ENCODE measurements at places on chromosomes 5 and 9.

DNA sequence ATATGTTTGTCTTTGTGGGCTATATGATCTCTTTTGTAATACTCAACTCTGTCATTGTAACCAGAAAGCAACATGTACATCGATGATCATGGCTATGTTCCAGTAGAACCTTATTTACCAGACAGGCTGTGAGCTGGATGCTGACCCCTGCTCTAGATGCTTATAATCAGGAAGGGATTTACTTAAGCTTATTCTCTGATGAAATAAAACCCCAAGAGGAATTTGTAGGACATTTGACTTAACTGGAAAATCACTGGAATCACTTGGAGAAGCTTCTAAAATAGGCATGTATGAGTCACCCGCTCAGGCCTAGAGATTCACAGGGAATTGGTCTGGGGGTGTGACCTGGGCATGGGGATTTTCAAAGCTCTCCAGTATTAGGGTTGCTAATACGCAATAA is 285.8 kb upstream of the ZNF608 start:
- DNase-seq, result no peak

- no peak for DNase-seq
These were observed 69.2 kb upstream of the MYO10 start for GRCh38 chr5:17005107-17005828.

GRCh38 chr5:180787711-180788431 is 14.7 kb downstream of the MGAT1 start:
- DNase-seq, result peak; percentile 23

DNA sequence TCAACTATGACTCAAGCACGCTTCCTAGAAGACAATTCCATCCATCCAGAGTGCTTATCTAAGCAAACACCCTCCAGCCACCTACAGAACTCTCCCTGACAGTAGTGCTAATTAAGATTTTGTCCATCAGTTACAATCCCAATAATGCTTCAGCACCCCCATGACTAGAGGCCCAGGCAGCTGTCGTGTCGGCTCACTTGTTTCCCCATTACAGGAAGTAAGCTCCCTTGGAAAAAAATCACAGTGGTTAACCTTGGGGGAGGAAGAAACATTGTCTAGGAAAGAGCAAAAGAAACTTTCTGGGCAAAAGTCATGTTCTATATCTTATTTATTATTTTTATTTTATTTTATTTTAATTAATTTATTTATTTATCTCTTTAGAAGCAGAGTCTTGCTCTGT is 108.8 kb upstream of the LPAR1 start:
- no peak for DNase-seq

DNA sequence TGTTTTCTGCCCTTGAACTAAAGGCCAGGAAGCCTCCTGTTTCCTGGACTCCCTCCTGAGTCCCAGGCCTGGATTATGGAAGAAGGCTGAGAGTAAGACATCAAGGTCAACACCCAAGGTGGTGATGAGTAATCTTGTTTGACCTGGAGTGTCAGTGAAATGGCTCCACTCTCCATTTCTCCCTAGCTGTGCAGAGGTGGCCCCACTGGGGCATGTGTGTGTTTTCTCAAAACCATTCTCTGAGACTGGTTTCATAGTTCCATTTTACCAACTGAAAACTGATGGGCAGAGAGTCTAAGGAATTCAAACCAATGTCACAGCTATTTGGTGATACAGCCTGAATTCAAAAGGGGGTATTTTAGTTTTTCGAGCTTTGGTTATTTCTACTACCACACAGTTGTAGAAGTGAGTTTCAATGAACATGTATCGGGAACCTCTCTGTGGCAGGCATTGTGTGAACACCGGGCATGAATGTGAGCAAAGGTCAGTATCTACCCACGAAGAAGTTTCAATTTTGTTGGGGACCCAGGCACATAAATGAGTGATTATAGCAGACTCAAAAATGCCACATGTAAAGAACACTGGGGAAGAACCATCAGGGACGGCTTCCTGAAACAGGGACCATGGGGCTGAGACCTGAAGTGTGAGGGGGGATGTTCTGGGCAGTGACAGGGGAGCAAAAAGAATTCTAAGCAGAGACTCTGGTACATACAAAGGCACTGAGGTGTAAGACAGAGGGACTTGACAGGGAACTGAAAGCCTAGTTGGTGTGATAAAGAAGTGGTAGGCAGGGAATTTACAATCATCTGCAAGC is 269.6 kb upstream of the KLF4 start:
- no peak for DNase-seq

DNA sequence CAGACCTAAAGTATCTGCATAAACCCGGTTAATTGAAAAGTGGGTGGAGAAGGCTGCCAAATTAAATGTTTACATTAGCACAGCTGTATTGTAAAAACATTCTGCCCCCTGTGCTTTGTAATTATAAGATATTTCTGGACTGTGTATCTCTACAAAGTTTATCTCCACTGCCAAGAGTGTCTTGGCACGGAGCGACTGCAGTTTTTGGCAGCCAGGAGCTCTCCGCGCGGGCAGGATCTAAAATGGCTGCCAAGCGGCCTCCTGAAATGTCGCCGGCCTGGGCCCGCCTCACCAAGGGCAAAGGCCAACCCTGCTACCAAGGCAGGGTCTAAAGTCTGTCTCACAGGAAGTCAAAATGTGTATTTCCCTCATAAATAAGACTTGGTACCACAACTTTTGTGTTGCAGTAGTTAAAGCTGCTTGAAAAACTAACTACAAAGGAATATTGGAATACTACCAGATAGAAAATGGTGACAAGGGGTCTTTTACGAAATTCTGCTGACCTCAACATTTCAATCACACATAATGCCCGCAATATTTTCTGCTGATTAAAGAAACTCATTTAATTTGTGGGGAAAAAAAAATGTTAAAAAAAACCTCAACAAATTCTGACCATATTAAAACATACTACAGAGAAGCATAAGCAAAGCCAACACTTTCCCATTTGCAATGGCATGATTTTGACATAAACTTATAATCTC is 110.4 kb downstream of the NFIB start:
- no peak for DNase-seq

DNA sequence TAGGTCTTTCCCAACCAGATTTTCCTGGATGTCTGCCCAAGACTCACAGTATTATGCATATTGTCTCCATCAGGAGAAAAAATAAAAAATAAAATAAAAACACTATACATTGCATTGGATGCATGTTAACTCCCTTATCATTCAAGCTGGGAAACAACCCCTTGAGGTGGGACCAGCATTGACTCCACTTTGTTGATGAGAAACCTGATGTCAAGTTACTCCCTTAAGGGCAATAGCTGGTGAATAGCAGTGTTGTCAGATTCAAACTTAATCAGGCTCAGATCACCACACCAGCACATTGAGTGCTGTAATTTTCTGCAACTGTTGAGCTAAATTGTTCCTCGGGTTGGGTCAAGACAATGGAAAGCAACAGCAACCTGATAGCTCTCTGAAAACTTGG is 264.0 kb upstream of the TRIM32 start:
- no peak for DNase-seq

GRCh38 chr5:29017501-29017900 is 1979.1 kb upstream of the CDH9 start:
- DNase-seq, result no peak
